ENCODE measurements at places on chromosomes 5 and 9.

DNA sequence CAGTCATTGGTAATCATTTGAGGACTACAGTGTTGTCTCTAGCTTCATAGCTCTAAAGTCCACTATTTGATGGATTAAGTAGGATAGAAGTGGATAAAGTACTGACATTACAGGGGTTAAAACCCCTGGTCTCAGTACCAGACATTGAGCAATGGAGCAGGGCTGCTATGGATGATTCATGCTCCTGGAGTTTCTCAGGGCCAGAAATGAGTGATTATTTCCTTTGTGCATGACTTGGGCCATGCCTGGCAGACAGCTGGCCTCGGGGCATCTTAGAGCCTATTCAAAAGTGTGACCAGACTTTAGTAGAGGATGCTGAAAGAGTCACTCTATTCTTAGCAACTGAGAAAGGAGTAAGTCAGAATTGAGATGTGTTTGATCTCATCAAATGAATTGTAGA, 350.7 kb upstream of the TLE4 start:
- no peak for DNase-seq

GRCh38 chr5:76532973-76533372, 90.2 kb downstream of the F2RL2 start:
- no peak for DNase-seq

- no peak for DNase-seq
Measured at GRCh38 chr9:99873531-99873930, 32.9 kb upstream of the STX17 start.

GRCh38 chr9:112743216-112743836, 7.2 kb upstream of the SNX30 start:
- DNase-seq, result no peak

GRCh38 chr9:69499407-69499806, 172.8 kb downstream of the APBA1 start:
- no peak for DNase-seq

- no peak for DNase-seq
Measured at GRCh38 chr5:58868931-58869330, 286.1 kb downstream of the RAB3C start.

DNA sequence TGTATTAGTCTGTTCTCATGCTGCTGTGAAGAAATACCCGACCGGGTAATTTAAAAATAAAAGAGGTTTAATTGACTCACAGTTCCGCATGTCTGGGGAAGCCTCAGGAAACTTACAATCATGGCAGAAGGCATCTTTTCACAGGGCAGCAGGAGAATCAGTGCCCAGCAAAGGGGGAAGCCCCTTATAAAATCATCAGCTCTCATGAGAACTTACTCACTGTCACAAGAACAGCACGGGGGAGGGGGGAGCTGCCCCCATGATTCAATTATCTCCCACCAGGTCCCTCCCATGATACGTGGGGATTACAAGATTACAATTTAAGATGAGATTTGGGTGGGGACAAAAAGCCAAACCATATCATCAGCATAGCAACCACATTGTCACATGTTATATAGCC, 102.5 kb downstream of the GPBP1 start:
- DNase-seq, result no peak

- DNase-seq, result no peak
Measured at GRCh38 chr5:168649306-168649705, 70.1 kb upstream of the PANK3 start.

- no peak for DNase-seq
Measured at GRCh38 chr9:84679571-84679970, 10.0 kb downstream of the NTRK2 start.

DNA sequence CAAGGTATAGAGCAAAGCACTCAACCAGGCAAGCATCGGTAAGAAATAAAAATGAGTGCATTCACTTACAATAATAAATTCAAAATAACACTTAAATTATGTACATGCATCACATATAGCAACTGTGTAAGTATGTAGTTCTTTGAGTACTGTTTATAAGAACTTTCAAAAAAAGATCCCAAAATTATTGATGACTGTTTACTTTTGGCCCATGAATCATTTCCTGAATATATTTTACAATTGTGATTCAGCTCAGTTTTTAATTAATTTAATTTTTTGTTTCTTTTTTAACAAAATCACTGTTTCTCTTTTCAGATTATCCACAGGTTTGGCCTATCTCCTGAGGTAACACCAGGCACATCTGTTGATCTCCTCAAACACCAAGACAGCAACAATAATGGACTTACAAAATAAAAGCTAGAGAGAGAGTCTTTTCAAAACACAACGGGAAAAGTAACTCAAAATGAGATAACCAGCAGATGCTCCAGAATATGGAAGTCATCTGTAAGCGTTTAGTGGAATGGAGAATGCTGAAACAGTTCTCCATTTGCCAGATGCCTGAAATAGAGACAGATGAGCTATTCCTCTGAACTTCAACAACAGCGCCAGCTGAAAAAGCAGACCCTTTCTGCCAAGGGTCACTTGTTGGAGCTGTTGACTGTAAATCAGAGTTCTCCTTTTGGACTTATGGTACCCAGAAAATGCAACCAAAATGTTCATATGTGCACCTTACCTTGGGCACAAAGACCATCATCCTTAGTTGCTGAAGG, 348.6 kb upstream of the RGMB start:
- no peak for DNase-seq

- no peak for DNase-seq
Measured at GRCh38 chr5:41112486-41113455, 41.6 kb upstream of the MROH2B start.

DNA sequence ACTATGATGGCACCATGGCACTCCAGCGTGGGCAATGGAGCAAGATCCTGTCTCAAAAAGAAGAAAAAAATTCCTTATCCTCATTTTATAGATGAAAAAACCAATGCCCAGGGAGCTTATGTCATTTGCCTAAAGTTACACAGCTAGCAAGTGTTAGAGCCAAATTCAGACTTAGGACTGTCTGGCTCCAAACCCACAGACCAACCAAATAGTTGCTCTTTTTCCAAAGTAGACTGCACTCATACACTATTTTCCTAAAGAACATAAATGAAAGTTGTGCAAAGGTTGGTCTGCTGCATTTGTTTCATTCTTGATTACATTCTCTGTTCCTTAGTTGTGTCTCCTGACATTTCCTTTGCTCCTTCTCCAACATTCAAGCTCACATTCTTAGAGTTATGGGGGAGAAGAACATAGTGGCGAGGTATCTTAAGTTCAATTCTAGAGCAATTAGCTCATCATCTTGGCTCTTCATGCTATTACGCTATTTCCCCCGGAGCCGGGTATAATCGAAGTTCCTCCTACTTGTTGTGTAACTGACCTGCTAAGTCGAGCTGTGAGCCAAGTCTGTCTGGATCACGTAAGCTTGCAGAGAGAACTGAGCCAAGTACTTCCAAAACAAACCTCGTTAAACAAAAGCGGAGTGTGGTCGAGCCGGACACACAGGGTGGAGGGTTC, 138.3 kb downstream of the RFK start:
- no peak for DNase-seq

DNA sequence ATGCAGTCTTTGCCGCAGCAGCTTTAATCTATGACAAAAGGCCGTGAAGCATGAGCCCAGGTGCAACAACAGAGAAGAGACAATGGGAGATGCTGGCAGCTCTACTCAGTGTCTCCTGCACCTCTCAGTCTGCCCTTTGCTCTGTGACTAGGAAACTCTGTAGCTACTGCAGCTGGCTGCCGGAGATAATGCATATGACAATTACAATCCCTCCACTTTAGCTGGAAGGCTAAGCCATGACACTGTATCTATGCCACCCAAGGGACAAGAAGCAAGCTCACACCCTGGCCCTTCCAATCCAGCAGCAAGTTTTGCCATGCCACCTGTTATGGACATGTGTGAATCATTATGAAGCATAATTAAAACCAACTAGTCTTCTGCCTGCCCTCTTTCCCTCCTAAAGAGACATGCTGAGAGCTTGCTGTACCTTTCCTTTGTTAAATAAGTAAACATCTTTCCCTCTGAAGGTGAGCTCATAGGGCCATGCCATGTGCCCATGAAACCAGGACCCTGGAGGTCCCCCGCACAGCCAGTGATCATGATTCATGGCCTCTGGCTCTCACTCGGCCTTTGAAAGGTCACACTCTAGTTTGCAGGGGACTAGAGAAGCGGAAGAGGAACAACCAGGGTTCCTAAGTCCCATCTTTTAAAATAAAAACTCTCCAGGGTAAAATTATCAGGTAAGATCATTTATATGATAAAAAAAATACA, 219.4 kb downstream of the SPOCK1 start:
- DNase-seq, result no peak

- no peak for DNase-seq
Measured at GRCh38 chr9:18920141-18921084, 112.6 kb downstream of the SAXO1 start.

DNA sequence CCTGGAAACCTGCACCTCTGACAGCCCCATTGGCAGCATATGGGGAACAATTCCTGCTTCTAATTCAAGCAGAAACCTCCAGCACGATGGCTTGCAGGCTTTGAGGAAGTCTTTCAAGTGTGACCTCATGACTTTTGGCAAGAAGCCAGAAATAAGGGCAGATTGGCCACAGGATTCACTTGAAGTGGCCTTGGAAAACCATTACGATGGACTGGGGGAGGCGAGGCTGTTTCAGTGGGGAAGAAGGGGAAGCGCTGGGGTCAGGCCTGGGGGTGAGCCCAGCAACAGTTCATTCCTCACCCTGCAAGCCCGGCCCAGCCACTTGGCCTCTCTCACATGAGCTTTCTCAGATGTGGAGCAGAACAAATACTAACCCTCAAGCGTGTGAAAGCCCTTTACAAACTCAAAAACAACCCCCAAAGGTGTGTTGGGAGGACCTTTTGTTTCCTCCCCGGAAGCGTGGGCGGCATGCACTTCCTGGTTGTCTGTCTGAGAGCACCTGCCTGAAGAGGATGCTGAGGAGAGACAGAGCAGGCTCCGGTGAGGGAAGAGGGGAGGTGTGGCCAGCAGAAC, 26.9 kb upstream of the EEIG1 start:
- DNase-seq, result no peak

DNA sequence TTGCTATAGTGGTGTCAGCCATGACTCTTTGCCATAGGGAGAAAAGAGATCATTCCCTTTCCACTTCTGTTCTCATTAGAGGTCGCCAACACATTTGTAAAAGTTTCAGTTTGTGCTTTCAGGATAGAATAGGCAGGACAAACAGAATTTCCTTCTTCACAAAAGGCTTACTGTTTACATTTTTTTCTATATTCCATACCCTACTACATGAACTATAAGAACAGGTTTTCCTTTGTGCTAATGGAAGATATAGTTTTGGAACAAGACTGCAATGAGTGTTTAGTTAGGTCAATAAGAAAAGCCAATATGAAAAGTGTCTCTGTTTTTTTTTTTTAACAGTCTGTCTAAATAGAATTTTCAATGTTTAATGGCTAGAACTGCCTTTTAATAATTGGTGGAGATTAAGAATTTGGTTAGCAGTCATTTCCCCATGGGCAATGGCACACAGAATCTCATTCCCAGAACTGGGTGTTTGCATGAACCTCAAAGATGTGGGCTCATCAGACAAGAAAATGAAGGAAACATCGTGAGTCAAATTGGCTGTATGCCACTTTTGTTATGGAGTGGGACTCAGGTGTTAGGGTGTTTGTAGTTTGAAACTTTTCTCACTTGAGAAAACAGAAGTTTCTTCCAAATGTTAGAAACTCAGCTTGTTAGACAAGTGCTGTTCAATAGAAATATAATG, 75.2 kb upstream of the PRLR start:
- no peak for DNase-seq

DNA sequence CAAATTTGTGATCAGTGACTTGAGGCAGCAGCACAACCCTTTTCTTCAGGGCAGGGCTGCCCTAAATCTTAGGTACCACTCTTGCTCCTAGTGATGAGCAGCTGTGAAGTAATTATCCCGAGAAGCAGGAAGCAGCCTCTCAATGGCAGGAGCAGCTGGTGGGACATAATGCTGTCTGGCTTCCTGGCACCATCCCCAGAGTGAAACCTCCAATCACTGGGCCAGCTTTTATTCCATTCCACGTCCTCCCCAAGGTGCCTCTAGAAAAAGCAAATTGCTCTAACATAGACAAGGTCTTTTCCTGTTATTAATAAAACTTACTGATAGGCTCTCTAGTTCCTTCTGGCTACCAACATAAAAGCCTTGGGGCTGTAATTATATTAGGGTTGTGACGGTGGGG, 154.0 kb downstream of the FRMD3 start:
- no peak for DNase-seq

- DNase-seq, result no peak
Measured at GRCh38 chr9:3751125-3751758, 225.4 kb upstream of the RFX3 start.

GRCh38 chr5:8234179-8234770, 365.3 kb downstream of the MTRR start:
- DNase-seq, result no peak

DNA sequence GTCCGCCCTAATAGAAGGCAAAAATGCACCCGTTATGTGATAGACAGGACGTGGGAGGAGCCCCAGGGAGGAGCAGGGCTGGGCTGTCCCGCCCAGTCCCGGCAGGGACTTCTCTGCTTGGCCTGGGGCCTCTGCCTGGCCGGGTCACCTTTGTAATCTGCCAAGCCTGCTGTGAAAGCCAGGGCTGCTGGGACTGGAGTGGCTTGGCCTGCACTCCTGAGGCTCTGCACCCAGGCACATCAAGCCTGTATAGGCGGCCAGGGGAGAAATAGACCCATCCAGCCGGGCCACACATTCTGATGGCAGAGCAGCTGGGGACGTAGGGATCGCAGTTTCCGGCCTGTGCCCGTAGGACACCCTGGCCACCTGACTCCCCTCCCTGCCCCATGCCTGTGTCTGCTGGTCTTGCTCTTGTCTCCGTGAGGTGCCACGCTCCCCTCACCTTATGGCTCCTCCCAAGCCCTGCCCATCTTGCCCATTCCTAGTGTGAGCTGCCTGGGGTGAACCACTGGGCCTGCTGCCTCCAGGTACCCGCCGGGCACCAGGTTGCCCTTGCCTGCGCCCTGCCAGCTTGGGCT, 28.1 kb downstream of the DYNC2I2 start:
- DNase-seq, result no peak

DNA sequence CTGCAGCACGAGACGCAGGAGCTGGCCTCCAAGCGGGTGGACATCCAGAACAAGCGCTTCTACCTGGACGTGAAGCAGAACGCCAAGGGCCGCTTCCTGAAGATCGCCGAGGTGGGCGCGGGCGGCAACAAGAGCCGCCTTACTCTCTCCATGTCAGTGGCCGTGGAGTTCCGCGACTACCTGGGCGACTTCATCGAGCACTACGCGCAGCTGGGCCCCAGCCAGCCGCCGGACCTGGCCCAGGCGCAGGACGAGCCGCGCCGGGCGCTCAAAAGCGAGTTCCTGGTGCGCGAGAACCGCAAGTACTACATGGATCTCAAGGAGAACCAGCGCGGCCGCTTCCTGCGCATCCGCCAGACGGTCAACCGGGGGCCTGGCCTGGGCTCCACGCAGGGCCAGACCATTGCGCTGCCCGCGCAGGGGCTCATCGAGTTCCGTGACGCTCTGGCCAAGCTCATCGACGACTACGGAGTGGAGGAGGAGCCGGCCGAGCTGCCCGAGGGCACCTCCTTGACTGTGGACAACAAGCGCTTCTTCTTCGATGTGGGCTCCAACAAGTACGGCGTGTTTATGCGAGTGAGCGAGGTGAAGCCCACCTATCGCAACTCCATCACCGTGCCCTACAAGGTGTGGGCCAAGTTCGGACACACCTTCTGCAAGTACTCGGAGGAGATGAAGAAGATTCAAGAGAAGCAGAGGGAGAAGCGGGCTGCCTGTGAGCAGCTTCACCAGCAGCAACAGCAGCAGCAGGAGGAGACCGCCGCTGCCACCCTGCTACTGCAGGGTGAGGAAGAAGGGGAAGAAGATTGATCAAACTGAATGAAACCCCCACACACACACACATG, 654 bp downstream of the PURA start:
- no peak for DNase-seq
